ENCODE measurements at places on chromosomes 16 and 17. TPM values are rescaled to one million over a fixed set of nuclear protein-coding genes. Genes with fewer than 3 reads are reported as not detected.

- H3K4me1 ChIP-seq = peaks cover 12% of the 10 kb centered on the region
- DNase-seq = no peak
- no peaks in the 10 kb centered on the region for H3K27me3 ChIP-seq
- no peak overlapping the region for H3K27ac ChIP-seq
These were observed 3.2 kb upstream of the ASB16 start for GRCh38 chr17:44167181-44167861.

- H3K4me3 ChIP-seq = no peak overlapping the region
- peaks cover 3% of the 10 kb centered on the region for H3K27me3 ChIP-seq
- peak overlapping the region; percentile 72 for H3K27ac ChIP-seq
- H3K36me3 ChIP-seq = peaks cover 3% of the 10 kb centered on the region
These were observed 38.0 kb upstream of the SNN start for GRCh38 chr16:11630046-11630767.

DNA sequence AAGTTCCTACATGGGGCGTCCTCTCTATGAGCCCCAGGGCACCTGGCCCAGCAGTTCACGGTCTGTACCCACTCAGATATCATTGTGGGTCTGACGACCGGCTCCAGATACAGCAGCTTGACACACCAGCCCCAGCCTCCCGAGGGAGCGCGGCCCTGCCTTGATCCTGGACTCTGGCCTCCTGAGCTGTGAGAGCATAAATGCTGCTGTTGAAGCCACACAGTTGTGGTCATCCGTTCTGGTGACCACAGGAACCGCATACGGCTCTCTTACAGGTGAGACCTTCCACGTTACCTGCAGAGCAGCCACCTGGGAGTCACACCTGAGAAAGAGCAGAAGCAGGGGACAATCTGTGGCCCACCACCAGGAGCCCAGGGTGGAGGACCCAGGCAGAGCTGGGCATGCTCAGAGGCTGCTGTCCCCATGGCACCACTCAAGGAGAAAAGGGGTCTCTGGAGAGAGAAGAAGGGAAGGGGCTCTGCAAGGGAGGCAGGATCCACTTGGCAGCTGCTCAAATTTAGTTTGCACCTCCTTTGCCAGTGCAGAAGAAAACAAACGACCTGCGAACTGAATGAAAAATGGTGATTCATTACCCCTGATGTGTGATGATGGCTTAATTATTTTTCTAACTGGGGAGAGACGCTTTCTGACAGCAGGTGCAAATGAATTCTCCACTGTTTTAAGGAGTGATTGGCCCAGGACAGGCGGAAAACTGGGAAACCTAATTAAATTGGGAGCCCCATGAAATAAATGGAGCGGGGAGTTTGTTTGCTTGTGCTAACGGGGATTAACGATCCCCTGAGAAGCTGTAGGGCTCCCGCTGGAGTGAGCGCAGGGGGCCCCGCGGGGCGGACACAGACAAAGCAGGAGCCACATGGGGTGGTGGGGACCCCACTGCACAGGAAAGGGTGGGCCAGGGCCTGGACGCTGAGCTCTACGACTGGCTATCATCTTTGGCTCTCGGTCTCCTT lies 208.9 kb downstream of the RBFOX3 start:
- no peak overlapping the region for H3K4me3 ChIP-seq
- DNase-seq = no peak
- H3K36me3 ChIP-seq = no peaks in the 10 kb centered on the region
- H3K27me3 ChIP-seq = peaks cover 24% of the 10 kb centered on the region

DNA sequence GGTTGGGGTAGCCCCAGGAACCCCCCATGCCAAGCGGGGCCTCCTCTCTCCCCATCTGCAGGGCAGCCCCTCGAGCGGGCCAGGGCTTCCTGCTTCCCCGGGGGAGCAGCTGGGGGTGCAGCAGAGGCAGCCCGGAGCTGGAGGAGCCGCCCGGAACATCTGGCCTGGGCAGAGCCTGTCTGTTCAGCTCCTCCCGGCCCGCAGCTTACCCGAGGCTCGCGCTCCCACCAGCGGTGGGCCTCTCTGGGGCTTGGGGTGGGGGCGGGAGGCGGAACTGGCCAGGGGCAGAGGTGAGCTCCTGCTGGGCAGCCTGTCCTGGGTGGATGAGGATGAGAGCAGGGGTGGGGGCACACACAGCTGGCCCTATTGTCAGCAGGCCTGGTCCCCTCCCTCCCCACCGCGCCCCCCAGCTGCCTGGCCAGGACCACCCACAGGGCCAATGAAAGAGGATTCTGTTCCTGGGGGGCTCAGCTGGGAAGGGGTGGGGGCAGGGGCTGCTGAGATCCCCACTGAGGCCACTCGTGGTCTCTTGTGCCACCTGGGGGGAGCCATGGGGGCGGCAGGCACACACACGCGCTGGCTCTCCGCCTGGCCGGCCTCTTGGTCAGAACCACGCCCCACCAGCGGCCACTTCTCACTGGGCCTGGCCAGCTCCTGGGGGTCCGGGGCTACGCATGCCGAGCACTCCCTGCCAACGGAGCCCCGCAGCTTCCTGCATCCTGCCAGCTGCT lies 34.7 kb downstream of the BAHCC1 start:
- H3K27me3 ChIP-seq = peaks cover 17% of the 10 kb centered on the region
- no peaks in the 10 kb centered on the region for H3K4me1 ChIP-seq
- no peak overlapping the region for H3K4me3 ChIP-seq
- no peak for DNase-seq
- H3K27ac ChIP-seq = no peak overlapping the region
- no peaks in the 10 kb centered on the region for H3K36me3 ChIP-seq

SRR gene
- total RNA-seq = 23.0 TPM

DNA sequence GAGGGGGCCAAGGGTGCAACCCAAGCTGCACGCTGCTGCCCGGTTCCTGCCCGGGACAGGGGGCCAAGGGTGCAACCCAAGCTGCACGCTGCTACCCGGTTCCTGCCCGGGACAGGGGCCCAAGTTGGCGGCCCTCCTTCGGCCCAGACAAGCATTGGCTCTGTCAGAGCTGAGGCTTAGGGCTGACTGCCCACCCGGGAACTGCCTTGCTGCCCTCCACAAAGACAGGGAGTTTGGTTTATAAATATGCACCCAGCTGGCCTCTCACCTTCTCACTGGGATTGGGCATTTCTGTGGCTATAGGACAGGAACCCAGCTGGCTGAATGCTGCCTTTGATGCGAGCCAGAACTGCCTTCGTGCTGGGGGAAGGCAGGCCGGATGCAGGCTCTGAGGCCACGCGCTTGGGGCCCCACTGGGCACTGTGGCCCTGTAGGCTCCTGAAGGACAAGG lies 105.7 kb downstream of the IRX5 start:
- no peak overlapping the region for H3K4me3 ChIP-seq
- no peaks in the 10 kb centered on the region for H3K4me1 ChIP-seq
- H3K27me3 ChIP-seq = no peaks in the 10 kb centered on the region
- H3K27ac ChIP-seq = no peak overlapping the region

GRCh38 chr17:44324571-44325275 lies at the start of gene SLC25A39:
Gene SLC25A39, minus strand, starts transcription at chr17:44324823. Its CDS starts 1,261 bp downstream, at chr17:44323562.
- H3K4me1 ChIP-seq = peaks cover 25% of the 10 kb centered on the region
- peak within 1 kb of the TSS; percentile 98 for H3K27ac ChIP-seq
- DNase-seq = peak; percentile 93
- peaks cover 8% of the 10 kb centered on the region for H3K36me3 ChIP-seq

TMEM100 gene
- not detected for total RNA-seq

DNA sequence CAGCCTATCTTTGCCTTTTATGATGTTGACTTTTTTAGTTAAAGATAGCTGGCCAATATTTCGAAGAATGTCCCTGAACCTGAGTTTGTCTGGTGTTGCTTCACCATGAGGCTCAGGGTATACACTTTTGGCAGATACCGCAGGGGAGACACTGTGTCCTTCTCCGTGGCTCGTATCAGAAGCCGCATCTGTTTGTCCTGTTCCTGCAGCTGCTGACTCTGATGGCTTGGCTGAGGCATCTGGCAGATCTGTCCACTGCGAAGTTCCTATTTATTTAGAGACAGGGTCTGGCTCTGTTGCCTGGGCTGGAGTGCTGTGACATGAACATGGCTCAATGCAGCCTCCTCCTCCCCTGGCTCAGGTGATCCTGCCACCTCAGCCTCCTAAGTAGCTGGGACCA lies 93.5 kb downstream of the CRISPLD2 start:
- H3K36me3 ChIP-seq = no peaks in the 10 kb centered on the region
- no peak for DNase-seq
- peaks cover 21% of the 10 kb centered on the region for H3K27me3 ChIP-seq
- H3K4me3 ChIP-seq = no peak overlapping the region

DNA sequence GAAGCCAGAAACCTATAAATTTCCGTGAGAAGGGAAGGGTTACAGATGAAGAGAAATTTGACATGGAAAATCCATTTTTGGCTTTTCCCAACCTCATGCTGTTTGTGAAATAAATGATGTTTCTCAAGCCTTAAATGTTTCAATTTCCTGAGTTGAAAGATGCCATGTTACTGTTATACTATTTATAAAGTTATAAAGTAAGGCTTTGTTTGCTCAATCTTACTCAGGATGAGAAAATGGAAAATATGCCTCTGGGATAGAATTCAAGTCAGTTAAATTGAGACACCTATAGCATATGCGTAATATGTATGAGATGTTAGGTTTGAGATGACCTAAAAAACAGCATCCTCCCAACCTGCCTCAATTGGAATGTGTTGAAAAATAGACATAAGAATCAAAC lies 19.9 kb upstream of the FAM20A start:
- no peak overlapping the region for H3K27ac ChIP-seq
- peaks cover 23% of the 10 kb centered on the region for H3K27me3 ChIP-seq
- no peak for DNase-seq

CDH16 gene
- not detected for total RNA-seq

DNA sequence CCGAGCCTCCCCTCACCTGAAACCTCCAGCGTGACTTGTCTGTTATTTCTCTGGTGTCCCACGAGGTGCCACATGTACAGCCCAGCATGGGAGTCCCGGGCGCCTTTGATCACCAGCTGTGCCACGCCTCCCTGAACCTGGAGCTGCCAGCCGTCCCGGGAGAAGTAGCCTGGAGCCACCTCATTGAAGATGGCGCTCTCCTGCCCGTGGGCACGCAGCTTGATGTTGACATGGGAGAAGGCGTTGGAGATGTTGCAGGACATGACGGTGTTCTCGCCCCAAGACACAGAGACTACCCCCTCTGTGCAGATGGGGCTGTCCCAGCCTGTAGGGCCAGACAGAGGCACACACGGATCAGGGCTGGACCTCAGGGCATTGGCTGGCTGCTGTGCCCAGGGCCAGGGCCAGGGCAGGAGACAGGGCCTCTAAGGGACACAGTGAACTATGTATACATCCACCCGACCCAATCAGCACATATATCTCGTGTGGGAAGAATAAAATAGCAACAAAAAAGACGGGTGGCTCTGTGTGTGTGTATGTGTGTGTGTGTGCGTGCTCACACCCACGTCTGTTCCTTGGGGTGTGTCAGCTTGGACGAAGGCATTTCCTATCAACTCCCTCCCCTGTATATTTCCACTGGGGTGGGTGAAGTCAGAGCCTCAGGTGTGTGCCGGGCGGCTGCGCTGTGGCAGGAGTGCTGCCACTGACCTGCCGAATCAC lies 7.3 kb upstream of the CD7 start:
- H3K27me3 ChIP-seq = no peaks in the 10 kb centered on the region
- no peak overlapping the region for H3K27ac ChIP-seq
- no peak overlapping the region for H3K4me3 ChIP-seq
- no peaks in the 10 kb centered on the region for H3K36me3 ChIP-seq

GRCh38 chr17:78272181-78272913 lies 40.9 kb downstream of the TMEM235 start:
- no peak overlapping the region for H3K4me3 ChIP-seq
- H3K27ac ChIP-seq = peak overlapping the region; percentile 75
- no peaks in the 10 kb centered on the region for H3K36me3 ChIP-seq
- peaks cover 45% of the 10 kb centered on the region for H3K4me1 ChIP-seq
- DNase-seq = peak; percentile 59
- H3K27me3 ChIP-seq = peaks cover 2% of the 10 kb centered on the region

- no peak overlapping the region for H3K4me3 ChIP-seq
- peaks cover 2% of the 10 kb centered on the region for H3K27me3 ChIP-seq
- H3K36me3 ChIP-seq = no peaks in the 10 kb centered on the region
- no peak overlapping the region for H3K27ac ChIP-seq
- H3K4me1 ChIP-seq = no peaks in the 10 kb centered on the region
- DNase-seq = no peak
These were observed 70.0 kb upstream of the HS3ST3A1 start for GRCh38 chr17:13671771-13672170.

SLC22A31 gene
- 2.8 TPM for total RNA-seq

- peaks cover 77% of the 10 kb centered on the region for H3K36me3 ChIP-seq
- H3K27me3 ChIP-seq = no peaks in the 10 kb centered on the region
- H3K4me1 ChIP-seq = peaks cover 5% of the 10 kb centered on the region
- no peak overlapping the region for H3K4me3 ChIP-seq
- DNase-seq = no peak
These were observed 19.6 kb downstream of the ATF7IP2 start for GRCh38 chr16:10405386-10405939.

GRCh38 chr16:65888201-65888600 lies 478.3 kb upstream of the CDH5 start:
- no peak overlapping the region for H3K4me3 ChIP-seq
- no peaks in the 10 kb centered on the region for H3K4me1 ChIP-seq
- H3K27me3 ChIP-seq = no peaks in the 10 kb centered on the region
- no peak overlapping the region for H3K27ac ChIP-seq

SLC16A5 gene
- total RNA-seq = 11.4 TPM

DNA sequence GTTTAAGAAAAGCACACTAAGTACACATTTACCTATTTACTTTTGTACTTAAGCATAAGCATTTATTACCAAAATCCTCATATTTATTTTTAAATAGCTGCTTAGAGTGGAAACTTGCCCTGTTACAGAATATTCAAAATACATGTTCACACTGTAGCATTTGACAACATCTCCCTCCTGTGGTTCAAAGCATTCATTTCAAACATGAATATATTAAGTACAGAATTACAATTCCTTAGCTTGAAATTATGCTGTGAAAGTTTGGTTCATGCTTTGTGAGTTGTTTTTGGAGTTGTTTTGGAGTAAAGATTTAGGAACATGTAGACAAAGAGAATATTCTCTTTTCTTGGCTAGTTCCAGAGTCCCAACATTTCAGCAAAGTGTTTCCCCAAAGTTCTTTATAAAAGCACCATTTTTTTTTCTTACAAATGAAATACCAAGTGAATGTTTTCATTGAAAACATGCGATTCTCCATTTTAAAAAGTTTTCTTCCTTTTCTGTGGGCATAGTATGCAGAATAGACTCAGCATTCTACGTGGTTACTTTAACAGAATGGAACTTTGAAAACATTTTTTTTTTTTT lies 33.2 kb downstream of the TUBD1 start:
- DNase-seq = peak; percentile 44
- no peak overlapping the region for H3K4me3 ChIP-seq
- H3K4me1 ChIP-seq = peaks cover 24% of the 10 kb centered on the region
- H3K27me3 ChIP-seq = no peaks in the 10 kb centered on the region
- peaks cover 14% of the 10 kb centered on the region for H3K36me3 ChIP-seq
- H3K27ac ChIP-seq = peak overlapping the region; percentile 25

- peak within 1 kb of the TSS; percentile 98 for H3K4me3 ChIP-seq
- DNase-seq = peak; percentile 98
- H3K36me3 ChIP-seq = peaks cover 36% of the 10 kb centered on the region
These were observed at the start of gene NSMCE1 for GRCh38 chr16:27268376-27269299. Gene NSMCE1, minus strand, starts transcription at chr16:27268772. Its CDS starts 11,202 bp downstream, at chr16:27257570.

DNA sequence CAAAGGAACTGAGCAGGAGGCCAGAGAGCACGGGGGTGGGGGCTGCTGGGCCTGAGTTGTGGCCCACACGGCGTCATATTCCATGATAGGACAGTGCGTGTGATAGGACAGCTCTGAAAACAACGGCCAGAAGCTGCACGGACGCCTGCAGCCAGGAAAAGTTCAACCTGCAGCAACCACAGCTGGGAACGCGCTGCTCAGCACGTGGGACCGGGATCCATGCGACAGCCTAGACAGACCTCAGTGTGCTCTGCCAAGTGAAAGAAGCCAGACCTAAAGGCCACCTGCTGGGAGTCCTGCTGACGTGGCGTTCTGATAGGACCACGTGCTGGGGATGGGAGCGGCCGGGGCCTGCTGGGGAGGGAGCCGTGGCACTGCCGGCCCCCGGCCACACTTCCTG lies 21.6 kb downstream of the CTU2 start:
- peaks cover 19% of the 10 kb centered on the region for H3K36me3 ChIP-seq
- no peak overlapping the region for H3K27ac ChIP-seq
- H3K4me1 ChIP-seq = peaks cover 5% of the 10 kb centered on the region
- H3K27me3 ChIP-seq = no peaks in the 10 kb centered on the region
- no peak overlapping the region for H3K4me3 ChIP-seq
